Bone marrow (tissue), 2 donors: ENCODE measurements at places on chromosomes 1 and 21.

GRCh38 chr1:157310401-157310800 is 172.2 kb upstream of the ETV3 start:
- DNase-seq, result no peak

GRCh38 chr1:11645270-11645669 is 9.0 kb downstream of the FBXO2 start:
- no peak for DNase-seq

- no peak for DNase-seq
Observed at GRCh38 chr1:162732566-162733335, 57.8 kb upstream of the HSD17B7 start.

DNA sequence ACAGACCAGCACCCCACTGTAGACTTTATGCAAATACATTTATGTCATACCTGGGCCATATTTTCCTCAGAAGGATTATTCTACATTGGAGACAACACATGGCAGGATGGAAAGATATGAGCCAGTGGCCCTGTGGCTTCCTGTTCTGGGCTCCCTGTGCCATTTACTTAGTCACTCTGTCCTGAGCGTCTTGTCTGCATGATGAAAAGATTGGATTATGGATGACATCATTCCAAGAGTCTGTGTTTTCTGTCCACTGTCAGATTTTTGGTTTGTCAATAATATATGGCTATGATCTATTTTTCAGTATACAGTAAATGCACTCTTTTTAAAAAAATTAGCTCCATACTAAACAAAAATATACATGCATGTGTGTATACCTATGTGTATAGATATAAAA is 30.8 kb downstream of the IGSF5 start:
- no peak for DNase-seq

DNA sequence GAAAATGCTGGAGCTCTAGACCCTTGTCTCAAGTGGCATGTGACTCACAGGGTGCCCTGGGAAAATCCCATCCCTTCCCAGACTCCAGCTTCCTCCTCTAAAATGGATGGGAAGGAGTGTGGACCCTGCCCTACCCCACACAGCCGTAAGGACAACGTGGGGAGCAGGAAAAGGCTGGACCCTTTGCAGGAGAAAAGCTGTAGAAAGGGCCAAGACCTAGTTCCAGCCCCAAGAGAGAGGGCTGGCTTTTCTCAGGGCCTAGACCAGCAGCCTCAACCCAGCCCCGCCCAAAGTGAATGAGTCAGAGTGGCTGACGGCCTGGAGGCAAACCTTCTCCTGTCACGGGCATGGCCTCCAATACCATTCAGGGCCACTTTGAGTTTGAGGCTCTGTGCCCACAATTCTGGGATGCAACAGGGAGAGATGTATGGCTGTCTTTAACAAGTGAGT is 1.1 kb downstream of the LAMB3 start:
- peak; percentile 51 for DNase-seq

GRCh38 chr1:11273595-11274234 is 717 bp downstream of the UBIAD1 start:
- DNase-seq, result no peak

DNA sequence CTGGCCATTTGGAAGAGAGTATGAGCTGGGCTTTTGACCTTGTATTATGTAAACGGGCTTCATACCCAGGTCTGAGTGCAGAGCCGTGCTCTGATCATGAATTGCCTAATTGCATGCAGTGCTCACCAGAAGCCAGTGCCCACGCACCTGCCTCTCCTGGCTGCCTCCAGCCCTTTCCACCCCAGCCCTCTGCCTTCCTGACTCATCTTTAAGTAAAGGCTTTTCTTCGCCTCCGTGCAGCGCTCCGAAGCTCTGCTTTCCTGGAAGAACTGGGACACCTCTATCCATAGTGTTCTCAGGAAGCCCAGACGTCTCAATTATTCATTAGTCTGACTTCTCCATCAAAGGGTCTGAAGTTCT is 413.7 kb downstream of the PTPRU start:
- no peak for DNase-seq

GRCh38 chr1:183019139-183019740 is 4.0 kb upstream of the LAMC1 start:
- DNase-seq, result no peak

DNA sequence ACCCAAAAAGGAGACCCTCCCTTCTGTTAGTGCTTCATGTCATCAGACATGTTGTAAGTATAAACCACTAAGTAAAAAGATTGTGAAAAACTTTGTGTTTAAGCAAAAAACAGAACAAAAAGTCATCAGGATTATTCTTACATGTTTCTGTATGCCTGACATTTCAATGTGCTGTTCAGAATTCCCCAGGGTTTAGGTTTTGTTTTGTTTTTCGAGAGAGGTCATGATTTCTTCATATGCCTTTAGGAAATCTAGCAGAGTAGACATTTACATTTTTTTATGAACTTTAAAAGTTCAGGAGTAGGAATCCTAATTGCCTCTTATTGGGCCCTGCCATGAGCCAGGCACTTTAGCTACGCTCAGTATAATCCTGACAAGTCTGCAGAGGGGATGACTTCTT is 85.3 kb downstream of the VPS13D start:
- DNase-seq, result no peak

- no peak for DNase-seq
Observed at GRCh38 chr1:153933955-153934354, 11.2 kb upstream of the GATAD2B start.

- DNase-seq, result no peak
Observed at GRCh38 chr1:106727171-106727570, 329.3 kb upstream of the PRMT6 start.

GRCh38 chr1:31412732-31413404 is at the start of gene SERINC2:
TSS of gene SERINC2 (plus strand) at chr1:31413213. CDS start at chr1:31413266, 53 bp downstream.
- no peak for DNase-seq

- no peak for DNase-seq
Observed at GRCh38 chr21:38440746-38441145, 57.5 kb downstream of the ERG start.

- no peak for DNase-seq
Observed at GRCh38 chr1:241647658-241648057, 4.4 kb upstream of the WDR64 start.

- no peak for DNase-seq
Observed at GRCh38 chr1:8025671-8026144, 401 bp downstream of the ERRFI1 start.

- no peak for DNase-seq
Observed at GRCh38 chr21:32975811-32976431, 49.8 kb upstream of the OLIG2 start.

DNA sequence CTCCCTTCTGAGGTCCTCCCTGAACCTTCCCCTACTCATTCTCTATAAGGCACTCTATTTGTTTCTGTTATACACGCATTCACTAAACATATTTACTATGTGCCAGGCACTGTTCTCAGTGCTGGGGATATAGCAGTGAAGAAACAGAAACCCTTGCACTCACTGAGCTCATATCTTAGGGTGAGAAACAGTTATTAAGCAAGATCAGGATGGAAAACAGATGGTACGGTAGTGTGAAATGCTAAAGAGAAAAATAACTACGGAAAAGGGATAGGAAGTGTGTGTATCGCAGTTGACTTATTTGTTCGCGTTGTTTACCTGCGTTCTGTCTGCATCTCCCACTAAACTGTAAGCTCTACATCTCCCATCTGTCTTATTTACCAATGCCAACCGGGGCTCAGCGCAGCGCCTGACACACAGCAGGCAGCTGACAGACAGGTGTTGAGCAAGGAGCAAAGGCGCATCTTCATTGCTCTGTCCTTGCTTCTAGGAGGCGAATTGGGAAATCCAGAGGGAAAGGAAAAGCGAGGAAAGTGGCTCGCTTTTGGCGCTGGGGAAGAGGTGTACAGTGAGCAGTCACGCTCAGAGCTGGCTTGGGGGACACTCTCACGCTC is 572 bp downstream of the CYB5RL start:
- no peak for DNase-seq

GRCh38 chr21:28627261-28627660 is 365.4 kb downstream of the LTN1 start:
- DNase-seq, result no peak

DNA sequence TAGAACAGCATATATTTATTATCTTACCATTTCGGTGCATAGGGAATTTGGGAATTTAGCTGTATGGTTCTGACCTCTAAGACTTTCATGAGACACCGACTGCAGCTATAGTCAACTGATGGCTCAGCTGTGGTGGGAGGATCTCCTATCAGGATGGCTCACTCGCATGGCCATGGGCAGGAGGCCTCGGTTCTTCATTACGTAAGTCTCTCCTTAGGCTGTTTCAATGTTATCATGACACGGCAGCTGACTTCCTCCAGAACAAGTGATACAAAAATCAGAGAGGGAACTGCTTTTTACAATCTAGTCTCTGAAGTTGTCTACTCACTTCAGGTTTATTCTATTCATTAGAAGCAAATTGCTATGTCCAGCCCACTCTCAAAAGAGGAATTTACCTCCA is 13.3 kb upstream of the CAPN8 start:
- no peak for DNase-seq

GRCh38 chr1:243559575-243560162 is 290.4 kb downstream of the AKT3 start:
- no peak for DNase-seq

- no peak for DNase-seq
Observed at GRCh38 chr1:202806845-202807450, 1.3 kb downstream of the KDM5B start.

GRCh38 chr1:166811691-166812090 is 27.6 kb upstream of the POGK start:
- no peak for DNase-seq

GRCh38 chr1:1089731-1090423 is 15.8 kb upstream of the RNF223 start:
- no peak for DNase-seq

DNA sequence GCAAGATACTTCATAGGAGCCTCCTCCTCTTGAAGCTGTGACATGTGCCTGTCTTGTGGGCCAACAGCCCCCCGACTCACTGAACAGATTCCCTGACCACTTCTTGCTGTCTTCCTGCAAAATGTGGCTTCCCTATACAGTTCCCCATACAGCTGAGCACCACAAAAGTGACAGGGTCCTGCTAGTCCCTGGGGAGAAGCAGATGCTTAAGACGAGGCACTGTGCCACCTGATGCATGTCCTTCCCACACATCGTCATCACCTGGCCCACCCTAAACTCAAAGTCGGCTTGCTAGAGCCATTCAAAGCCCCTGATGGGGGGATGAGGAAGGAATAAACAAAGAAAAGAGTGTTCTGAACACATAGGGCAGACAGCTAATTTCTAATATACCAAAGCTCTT is 29.2 kb upstream of the ETV3 start:
- DNase-seq, result no peak

DNA sequence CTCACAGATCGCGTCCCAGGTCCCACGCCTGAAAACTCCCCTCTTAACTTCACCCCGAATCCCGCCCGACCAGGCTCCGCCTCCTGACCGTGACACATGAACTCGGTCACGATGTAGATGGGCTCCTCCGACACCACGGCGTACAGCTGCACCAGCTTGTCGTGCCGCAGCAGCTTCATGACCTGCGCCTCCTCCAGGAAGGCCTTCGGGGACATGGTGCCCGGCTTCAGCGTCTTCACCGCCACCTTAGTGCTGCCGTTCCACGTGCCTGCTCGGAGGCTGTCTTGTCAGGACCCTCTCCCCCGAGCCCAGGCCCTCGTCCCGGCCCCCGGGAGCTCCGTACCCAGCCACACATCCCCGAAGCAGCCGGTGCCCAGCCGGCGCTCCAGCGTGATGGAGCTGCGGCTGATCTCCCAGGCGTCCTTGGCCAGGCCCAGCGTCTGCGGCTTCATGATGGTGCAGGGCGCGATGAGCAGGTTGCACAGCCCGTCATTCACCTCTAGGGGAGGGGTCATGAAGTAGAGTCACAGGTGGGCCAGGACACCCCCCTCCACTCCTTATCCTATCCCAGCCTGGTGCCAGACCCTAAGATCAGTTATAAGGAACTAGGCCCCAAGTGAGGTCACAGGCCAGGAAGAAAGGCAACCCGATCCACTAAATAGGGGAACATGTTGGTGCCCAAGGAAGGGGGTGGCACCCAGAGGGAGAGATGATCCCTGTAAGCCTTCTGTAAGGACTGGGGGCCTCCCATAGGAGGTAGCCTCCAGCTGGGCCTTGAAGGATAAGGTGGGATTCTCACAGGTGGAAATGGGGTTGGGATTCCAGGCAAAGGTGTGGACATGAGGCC is 11.6 kb upstream of the AHDC1 start:
- no peak for DNase-seq

- DNase-seq, result peak; percentile 33
Observed at GRCh38 chr1:16082283-16083038, 9.0 kb upstream of the FAM131C start.

DNA sequence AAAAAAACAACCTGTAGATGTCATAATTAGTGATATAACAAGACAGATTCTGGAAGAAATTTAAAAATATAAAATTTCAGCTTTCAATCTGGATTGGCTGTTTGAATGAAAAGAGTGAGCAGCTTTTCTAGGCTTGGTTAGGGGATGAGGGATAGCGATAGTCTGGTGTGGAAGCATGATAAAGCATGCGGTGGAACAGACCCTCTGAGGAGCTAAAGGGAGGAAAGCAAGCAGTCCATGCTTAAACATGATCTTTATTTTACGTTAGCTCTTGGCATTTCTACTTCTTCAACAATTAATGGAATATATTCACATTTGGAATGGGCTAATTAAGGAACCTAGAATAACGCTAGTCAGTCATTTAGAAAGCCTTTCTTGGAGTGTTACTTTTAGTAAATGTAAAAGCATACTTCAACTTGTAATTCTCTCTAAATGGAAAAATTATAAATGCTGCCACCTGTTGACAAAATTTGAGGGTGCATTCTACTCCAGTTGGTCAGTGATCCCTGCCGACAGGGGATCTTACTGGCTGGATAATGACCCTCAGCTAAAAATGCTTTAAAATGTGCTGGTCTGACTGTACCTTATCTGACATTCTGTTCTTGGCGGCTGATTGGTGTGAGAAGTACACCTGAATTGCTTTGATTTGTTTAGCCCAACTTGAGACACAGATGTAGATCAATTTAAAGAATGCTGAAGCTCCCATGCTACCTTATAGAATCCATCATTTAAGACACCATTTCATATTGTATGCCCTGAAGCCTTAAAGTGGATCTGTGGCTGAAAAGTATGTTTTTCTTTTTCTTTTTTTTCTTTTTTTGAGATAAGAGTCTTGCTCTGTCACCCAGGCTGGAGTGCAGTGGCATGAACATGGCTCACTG is 61.2 kb downstream of the AK4 start:
- no peak for DNase-seq

GRCh38 chr21:33256019-33256418 is 10.1 kb upstream of the IL10RB start:
- no peak for DNase-seq
